Small intestine (tissue), 16 donors: ENCODE measurements at places on chromosomes 3 and 15. TPM values are rescaled to one million over a fixed set of nuclear protein-coding genes. Genes with fewer than 3 reads are reported as not detected.

ROPN1 gene
- not detected for polyA plus RNA-seq

HCLS1 gene
- 31.3 TPM for polyA plus RNA-seq

GRCh38 chr15:35167675-35168074, 82.6 kb upstream of the NANOGP8 start:
- no peak for DNase-seq

DNA sequence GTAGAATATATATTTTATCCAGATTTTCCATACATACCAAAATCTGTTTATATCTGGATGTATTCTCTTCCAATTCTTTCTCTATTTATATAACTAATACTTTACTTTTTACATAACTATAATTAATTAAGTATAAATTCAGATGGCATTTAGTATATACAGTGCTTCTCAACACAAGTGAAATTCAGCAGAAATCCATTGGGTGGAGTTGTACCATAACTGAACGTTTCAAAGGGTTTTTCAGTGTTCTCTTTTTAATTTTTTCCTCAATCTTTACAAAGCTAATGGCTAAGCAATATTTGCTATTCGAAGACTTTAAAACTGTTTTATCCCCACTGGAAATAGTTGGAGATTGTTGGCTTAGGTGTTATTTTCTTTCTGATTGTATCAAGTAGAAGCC, 13.9 kb upstream of the ZBBX start:
- no peak for DNase-seq

- no peak for DNase-seq
These were observed 24.6 kb downstream of the ITPR1 start for GRCh38 chr3:4517643-4518311.

DNA sequence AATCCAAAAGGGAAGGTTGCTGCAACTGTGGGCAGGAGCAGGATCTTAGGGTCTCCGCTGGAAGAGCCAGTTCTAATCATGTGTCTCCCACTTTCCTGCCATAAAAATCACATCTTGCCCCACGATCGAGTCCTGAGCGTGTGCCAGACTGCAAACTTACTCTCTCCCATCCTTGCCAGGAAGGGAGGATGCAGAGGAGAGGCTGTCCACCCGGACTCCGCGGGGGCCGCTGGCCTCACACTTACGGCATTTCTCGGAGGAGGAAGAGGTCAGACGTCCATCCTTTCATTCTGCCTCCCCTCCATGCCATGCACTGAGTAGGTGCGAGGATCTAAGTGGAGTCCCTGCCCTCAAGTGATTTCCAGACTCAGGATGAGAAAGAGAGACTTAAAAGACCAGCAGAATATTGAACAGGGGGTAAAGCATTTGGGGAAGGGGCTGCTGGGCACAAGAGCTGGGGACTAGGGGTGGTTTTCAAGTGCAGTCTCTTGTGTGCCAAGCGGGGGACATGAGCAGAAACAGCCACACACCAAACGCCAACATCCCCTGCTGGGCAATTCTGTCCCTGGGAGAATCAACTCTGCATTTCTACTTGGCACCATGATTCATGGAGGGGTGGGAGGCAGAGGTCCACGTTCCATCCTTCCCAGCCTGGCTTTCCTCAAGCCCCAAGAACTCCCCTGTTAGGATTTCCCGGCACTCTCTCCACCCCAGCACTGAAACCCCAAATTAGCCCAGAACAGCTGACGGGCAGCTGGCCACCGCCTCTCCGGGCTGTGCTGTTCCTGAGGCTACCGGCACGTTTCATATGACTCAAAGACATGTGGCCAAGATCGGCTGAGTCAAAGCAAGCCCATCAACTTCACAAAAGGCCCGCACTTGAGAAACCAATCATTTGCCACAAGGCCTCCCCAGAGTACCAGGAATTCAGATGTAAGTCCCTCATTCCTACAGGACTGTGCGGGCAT, 11.6 kb downstream of the OXTR start:
- no peak for DNase-seq

GRCh38 chr15:74504418-74504817, 36.6 kb upstream of the ARID3B start:
- no peak for DNase-seq
